Activated CD4-positive, alpha-beta memory T cell treated with anti-CD3 and anti-CD28 coated beads, Interleukin-2, amount 10 ng/mL, durations not matched to agents 7 days and 5 days (primary cell): ENCODE measurements at places on chromosomes 3 and 15. TPM values are rescaled to one million over a fixed set of nuclear protein-coding genes. Genes with fewer than 3 reads are reported as not detected.
A peak's percentile ranks its signal among the peaks of the same experiment; 100 is the strongest.

- peaks cover 63% of the 10 kb centered on the region for H3K36me3 ChIP-seq
- peak overlapping the region; percentile 53 for H3K27ac ChIP-seq
- H3K4me1 ChIP-seq = peaks cover 49% of the 10 kb centered on the region
- H3K27me3 ChIP-seq = no peaks in the 10 kb centered on the region
- no peak overlapping the region for H3K4me3 ChIP-seq
Measured at GRCh38 chr3:148999806-149000205, 8.5 kb downstream of the GYG1 start.

- H3K4me1 ChIP-seq = no peaks in the 10 kb centered on the region
- no peak overlapping the region for H3K27ac ChIP-seq
- no peaks in the 10 kb centered on the region for H3K36me3 ChIP-seq
- DNase-seq = no peak
- no peak overlapping the region for H3K4me3 ChIP-seq
Measured at GRCh38 chr3:190388703-190389102, 740 bp downstream of the CLDN16 start.

- no peak for DNase-seq
- H3K27me3 ChIP-seq = no peaks in the 10 kb centered on the region
- H3K36me3 ChIP-seq = peaks cover 44% of the 10 kb centered on the region
- no peak overlapping the region for H3K4me3 ChIP-seq
Measured at GRCh38 chr3:31534065-31534425, 1.3 kb downstream of the STT3B start.

GRCh38 chr3:197253238-197253947, 45.0 kb downstream of the DLG1 start:
- H3K36me3 ChIP-seq = peaks cover 39% of the 10 kb centered on the region
- H3K27me3 ChIP-seq = no peaks in the 10 kb centered on the region
- no peak overlapping the region for H3K4me3 ChIP-seq
- DNase-seq = no peak
- H3K4me1 ChIP-seq = peaks cover 27% of the 10 kb centered on the region

DNA sequence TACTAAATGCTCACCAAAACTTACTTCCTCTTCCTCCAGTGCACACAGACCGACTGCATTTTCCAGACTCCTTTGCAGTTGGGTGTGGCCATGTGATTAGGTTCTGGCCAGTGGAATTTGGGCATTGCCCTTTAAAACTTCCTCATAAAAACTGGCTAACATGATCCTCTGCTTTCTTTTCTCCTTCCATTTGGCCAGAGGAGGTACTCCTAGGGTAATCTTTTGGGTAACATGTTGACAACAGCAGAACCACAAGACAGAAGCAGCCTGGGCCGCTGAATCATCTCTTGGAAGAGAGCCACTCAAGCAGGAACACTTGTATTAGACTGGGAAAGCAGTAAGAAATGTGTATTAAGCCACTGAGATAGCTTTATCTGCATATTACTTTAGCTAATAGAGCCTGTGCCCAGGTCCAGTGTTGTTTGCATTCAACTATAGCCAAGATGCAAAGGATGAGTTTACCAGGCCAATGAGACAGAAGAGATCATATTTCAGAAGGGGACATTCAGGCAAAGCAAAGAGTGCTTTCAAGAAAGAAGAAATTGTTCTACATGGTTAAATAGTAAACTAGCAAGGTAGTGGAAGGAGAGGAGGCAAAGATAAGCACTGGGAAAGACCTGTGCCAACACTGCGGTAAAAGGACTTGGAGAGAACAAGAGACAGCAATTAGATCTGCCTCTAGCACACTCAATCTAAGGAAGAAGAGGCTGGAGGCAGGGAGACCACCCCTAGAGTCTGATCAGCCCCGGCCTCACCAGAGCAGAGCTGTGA, 79.8 kb downstream of the PLCH1 start:
- peaks cover 7% of the 10 kb centered on the region for H3K27me3 ChIP-seq
- DNase-seq = no peak
- H3K36me3 ChIP-seq = no peaks in the 10 kb centered on the region
- no peak overlapping the region for H3K27ac ChIP-seq

DNA sequence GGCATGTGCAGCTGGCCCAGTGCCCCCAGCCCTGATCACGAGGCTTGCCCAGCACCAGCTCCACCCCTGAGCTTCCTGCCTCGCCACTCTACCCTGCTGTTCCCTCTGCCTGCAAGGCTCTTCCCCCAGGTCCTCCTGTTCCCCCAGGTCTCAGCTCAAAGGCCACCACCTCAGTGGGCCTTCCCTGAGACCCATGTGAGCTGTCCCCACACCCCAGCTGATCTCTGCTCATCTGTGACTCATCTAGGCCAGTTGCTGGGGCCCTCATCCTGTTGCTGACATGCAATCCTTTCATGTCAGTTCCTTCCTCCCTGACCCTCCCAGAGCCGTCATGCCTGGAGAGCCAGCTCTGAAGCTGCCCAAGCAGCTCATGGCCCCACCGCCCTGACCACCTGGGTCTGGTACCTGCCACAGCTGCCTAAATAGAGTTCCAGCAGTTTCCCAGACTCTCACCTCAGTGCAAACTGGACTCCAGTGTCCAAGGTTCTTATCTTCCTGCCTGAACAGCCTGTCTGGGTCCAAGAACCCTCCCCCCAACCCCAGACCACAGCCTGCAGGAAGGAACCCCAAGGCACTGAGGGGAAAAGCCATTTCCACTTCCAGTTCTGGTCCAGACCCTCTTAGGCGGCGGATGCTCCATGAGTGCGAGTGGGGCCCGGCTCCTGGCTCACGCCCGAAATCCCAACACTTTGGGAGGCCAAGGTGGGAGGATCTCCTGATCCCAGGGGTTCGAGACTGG, 116.6 kb upstream of the IQSEC1 start:
- peaks cover 13% of the 10 kb centered on the region for H3K36me3 ChIP-seq
- peak; percentile 68 for DNase-seq
- H3K4me3 ChIP-seq = peak overlapping the region; percentile 36

GRCh38 chr3:115146032-115146417, 1.1 kb downstream of the ZBTB20 start:
- no peaks in the 10 kb centered on the region for H3K27me3 ChIP-seq
- peak overlapping the region; percentile 89 for H3K4me3 ChIP-seq
- H3K27ac ChIP-seq = peak overlapping the region; percentile 91
- H3K4me1 ChIP-seq = peaks cover 19% of the 10 kb centered on the region

Gene ADIPOQ
- not detected for total RNA-seq
